ENCODE measurements at places on chromosomes 12 and 14. TPM values are rescaled to one million over a fixed set of nuclear protein-coding genes. Genes with fewer than 3 reads are reported as not detected.

Gene DTX3
- 16.6 TPM for total RNA-seq

Gene C12orf50
- total RNA-seq, result not detected

Gene CLEC2B
- total RNA-seq, result 6.0 TPM

Gene PCED1B
- 1.2 TPM for total RNA-seq

Gene FOXG1
- not detected for total RNA-seq

Data from esophagus squamous epithelium (tissue), 5 donors.